ENCODE measurements at places on chromosomes 1 and 21.
A peak's percentile ranks its signal among the peaks of the same experiment; 100 is the strongest.

DNA sequence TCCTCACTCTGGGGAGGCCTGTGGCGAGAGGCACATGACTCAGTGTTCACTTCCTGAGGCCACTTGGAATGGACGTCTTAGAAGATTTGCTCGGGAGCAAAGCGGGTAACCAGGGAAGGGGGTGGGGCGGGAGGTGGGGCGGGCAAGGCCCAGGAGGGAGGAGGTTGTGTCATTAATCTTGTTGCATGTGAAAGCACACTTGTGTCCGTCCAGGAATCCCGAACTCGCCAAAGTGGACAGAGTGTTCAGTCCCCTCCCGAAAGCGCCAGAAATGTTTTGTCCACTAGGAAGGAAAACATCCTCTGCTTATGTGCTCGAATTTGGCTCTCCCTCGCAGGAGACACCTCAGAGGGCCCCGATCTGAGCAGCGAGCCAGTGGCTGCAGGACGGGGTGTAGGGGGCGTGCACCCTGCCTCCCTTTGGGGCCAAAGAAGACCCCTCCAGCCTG is 84.2 kb downstream of the SPSB1 start:
- DNase-seq: no peak
- no peak overlapping the region for H3K4me3 ChIP-seq
- no peaks in the 10 kb centered on the region for H3K36me3 ChIP-seq
- no peaks in the 10 kb centered on the region for H3K27me3 ChIP-seq

DNA sequence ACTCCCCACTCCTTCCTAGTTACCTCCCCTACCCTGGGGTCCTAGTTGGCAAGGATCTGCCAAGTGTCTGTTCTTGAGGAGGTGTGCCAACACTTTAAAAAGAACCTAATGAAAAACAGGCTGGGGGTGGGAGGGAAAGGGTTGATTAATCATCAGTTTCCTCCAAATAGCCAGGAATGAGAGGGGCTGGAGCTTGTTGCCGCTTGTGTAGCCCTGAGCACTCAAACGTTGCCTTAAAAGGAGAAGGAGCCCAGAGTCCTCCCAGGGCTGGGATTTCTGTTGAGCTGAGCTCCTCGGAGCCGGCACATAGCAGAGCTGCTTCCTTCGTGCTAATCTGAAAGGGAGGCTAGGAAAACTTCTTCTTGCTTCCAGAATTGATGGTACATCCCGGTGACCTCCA is 15.9 kb downstream of the SHISA4 start:
- no peak overlapping the region for H3K4me3 ChIP-seq
- DNase-seq: no peak
- no peaks in the 10 kb centered on the region for H3K36me3 ChIP-seq
- no peak overlapping the region for H3K27ac ChIP-seq
- H3K27me3 ChIP-seq: peaks cover 8% of the 10 kb centered on the region

DNA sequence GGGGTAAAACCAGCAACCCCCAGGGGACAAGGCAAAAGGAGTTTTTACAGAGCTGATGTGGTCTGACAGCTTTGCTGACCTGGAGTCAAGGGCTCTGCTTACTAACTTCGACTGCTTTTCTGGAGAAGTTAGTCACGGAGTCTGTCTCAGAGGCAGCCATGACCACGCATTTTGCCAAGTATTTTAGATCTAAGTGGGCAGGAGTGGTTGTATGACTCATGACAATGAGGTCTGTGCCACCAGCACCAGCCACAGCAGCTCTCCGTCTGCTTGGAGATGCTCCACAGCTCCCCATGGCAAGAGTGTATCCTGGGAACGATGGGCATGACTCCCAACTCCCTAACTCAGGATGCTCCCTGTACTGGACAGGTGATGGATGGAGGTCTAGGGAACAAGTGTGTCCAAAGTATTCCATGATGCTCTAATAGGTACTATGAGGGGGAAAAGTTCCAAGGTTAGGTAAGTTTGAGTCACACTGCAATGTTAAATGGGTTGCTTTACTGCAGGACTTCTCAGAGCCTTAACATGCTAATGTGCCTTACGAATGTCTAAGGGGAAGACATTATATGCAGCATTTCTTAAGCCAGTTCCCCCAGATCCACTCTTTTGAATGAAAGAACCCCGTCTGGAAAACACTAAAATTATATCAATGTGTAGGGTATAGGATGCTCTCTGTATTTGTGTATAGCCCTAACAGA is 359.0 kb downstream of the HHAT start:
- H3K27me3 ChIP-seq: no peaks in the 10 kb centered on the region
- H3K4me1 ChIP-seq: peaks cover 13% of the 10 kb centered on the region
- peaks cover 9% of the 10 kb centered on the region for H3K36me3 ChIP-seq
- DNase-seq: no peak
- H3K4me3 ChIP-seq: no peak overlapping the region

GRCh38 chr1:79363430-79363829 is 356.9 kb upstream of the ADGRL4 start:
- H3K27me3 ChIP-seq: no peaks in the 10 kb centered on the region
- no peaks in the 10 kb centered on the region for H3K4me1 ChIP-seq
- no peaks in the 10 kb centered on the region for H3K36me3 ChIP-seq
- no peak overlapping the region for H3K27ac ChIP-seq
- DNase-seq: no peak
- no peak overlapping the region for H3K4me3 ChIP-seq

DNA sequence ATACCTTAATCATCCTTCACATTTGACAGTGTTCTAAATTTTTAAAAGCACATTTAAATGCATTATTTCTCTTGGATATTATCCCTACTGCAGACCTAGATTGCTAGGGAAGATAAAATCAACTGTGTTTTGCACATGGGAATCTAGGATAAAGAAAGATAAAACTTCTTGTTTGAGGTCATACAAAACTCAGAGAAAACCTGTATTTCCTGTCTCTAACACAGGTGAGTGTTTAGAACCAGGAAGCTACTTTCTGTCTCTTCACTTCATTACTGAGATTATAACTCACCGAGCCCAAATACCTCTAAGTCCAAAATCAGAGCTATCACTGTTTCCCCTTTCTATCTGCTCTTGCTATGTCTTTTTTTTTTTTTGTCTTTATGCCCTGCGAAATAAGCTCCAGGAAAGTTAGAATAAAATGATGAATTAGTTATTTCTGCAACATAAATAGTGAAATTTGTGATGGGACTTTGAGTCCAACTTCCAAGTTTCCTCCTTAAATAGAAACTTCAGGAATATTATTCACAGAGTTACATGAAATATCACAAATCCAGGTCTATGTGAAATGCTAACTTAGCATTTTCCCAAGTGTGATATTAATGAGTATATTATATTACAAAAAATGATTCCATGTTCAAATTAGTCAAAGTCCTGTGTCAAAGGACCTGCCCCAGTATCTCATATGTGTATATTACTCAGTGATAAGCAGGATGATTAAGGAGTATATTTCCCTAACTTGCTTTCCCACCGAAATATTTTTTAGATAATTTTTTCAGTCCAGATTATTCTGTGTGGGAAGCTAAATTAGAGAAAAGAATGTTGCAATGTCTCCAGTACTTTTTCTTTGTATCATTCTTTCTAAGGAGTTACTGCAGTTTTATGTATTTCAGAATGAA is 226.4 kb downstream of the PLA2G4A start:
- H3K4me1 ChIP-seq: no peaks in the 10 kb centered on the region
- no peak overlapping the region for H3K4me3 ChIP-seq
- H3K27ac ChIP-seq: no peak overlapping the region
- no peaks in the 10 kb centered on the region for H3K27me3 ChIP-seq
- no peak for DNase-seq

DNA sequence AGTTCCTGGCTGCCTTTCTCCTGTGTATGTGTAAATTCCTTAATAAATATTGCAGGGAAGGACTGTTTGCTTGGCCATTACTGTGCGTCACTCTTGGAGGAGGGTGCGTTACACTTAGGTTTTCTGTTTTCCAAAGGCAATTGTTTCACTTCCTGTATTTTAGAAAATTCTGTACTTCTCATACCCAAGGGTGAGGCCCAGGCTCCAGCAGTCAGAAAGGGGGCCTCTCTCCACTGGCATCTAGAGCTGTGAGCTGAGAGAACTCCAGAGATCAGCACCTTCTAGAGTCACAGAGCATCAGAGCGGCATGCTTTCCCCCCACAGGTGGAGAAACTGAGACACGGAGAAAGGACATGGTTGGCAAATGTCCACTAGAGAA is 27.0 kb upstream of the ZFP69B start:
- peaks cover 17% of the 10 kb centered on the region for H3K4me1 ChIP-seq
- DNase-seq: no peak
- H3K27ac ChIP-seq: peak overlapping the region; percentile 73
- H3K4me3 ChIP-seq: no peak overlapping the region
- H3K36me3 ChIP-seq: peaks cover 50% of the 10 kb centered on the region

GRCh38 chr1:224816062-224816461 is 113.4 kb upstream of the DNAH14 start:
- no peaks in the 10 kb centered on the region for H3K4me1 ChIP-seq
- H3K36me3 ChIP-seq: no peaks in the 10 kb centered on the region
- no peak overlapping the region for H3K4me3 ChIP-seq
- H3K27ac ChIP-seq: no peak overlapping the region
